Calu3 (cell line): ENCODE measurements at places on chromosomes 12 and 14. TPM values are rescaled to one million over a fixed set of nuclear protein-coding genes. Genes with fewer than 3 reads are reported as not detected.

The GUCY2C gene
- total RNA-seq: not detected in 2 replicates

- H3K36me3 ChIP-seq: no peaks in the 10 kb centered on the region
- peaks cover 7% of the 10 kb centered on the region for H3K4me1 ChIP-seq
- H3K27ac ChIP-seq: no peak overlapping the region
- H3K4me3 ChIP-seq: no peak overlapping the region
- no peaks in the 10 kb centered on the region for H3K27me3 ChIP-seq
Observed at GRCh38 chr12:43169115-43169681, 382.8 kb downstream of the ADAMTS20 start.

- no peak overlapping the region for H3K27ac ChIP-seq
- no peak for DNase-seq
- no peaks in the 10 kb centered on the region for H3K4me1 ChIP-seq
- peaks cover 60% of the 10 kb centered on the region for H3K27me3 ChIP-seq
Observed at GRCh38 chr14:104913435-104913834, 11.2 kb upstream of the PLD4 start.

The KITLG gene
- 29.9 and 34.5 TPM in 2 replicates for total RNA-seq

DNA sequence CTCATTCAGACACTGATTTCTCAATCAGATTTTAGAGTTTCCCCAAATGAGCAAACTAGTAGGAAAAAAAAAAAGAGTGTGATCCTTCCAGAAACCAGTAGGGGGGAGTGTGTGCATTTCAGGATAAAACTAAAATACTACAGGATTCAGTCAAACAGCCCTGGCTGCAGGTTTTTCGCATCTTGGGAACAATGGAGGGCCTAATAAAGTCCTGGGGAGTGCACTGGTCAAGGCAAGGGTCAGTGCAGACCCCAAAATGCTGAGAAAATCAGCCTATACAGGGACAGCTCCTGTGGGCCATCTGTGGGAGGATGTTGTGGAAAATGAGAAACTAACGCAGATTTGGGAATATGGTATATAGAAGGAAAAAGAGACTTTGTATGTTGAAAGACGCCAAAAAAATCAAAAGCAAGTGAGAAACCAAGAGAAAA is 22.2 kb upstream of the ABCD4 start:
- no peak overlapping the region for H3K4me3 ChIP-seq
- DNase-seq: no peak
- no peaks in the 10 kb centered on the region for H3K36me3 ChIP-seq
- H3K27ac ChIP-seq: no peak overlapping the region
- H3K4me1 ChIP-seq: no peaks in the 10 kb centered on the region

DNA sequence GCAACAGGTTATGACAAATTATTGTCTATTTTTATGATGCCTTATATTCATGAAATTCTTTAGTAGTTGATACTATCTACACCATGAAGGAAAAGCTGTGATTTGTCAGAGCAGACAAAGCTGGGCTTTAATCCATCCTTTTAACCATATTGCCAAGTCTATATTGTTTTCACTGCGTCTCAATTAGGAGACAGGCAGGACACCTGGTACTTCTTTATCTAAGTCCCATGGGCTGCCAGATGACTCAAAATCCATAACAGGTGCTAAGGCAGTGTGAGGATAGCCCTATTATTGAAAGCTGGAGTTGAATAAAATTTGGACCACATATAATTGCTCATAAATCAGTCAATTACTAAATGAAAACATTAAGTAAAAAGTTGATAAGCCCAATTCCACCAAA is 22.6 kb downstream of the INSM2 start:
- no peak overlapping the region for H3K27ac ChIP-seq
- H3K4me1 ChIP-seq: no peaks in the 10 kb centered on the region
- H3K36me3 ChIP-seq: no peaks in the 10 kb centered on the region
- H3K4me3 ChIP-seq: no peak overlapping the region
- no peak for DNase-seq

- H3K27me3 ChIP-seq: no peaks in the 10 kb centered on the region
- DNase-seq: no peak
- no peaks in the 10 kb centered on the region for H3K36me3 ChIP-seq
- H3K4me1 ChIP-seq: no peaks in the 10 kb centered on the region
Observed at GRCh38 chr12:101793401-101793800, 37.4 kb downstream of the GNPTAB start.

- peaks cover 66% of the 10 kb centered on the region for H3K36me3 ChIP-seq
- peaks cover 28% of the 10 kb centered on the region for H3K4me1 ChIP-seq
- H3K27me3 ChIP-seq: no peaks in the 10 kb centered on the region
Observed at GRCh38 chr12:131737150-131737827, 26.4 kb downstream of the SFSWAP start.

The MANSC4 gene
- not detected in 2 replicates for total RNA-seq

- no peak for DNase-seq
- peaks cover 19% of the 10 kb centered on the region for H3K27me3 ChIP-seq
- H3K27ac ChIP-seq: no peak overlapping the region
Observed at GRCh38 chr14:39876916-39877315, 444.7 kb upstream of the FBXO33 start.
